Forelimb muscle (tissue), 1 donor: ENCODE measurements at places on chromosomes 2 and 18. TPM values are rescaled to one million over a fixed set of nuclear protein-coding genes. Genes with fewer than 3 reads are reported as not detected.

- no peak for DNase-seq
Measured at GRCh38 chr2:124983595-124983994, 958.5 kb downstream of the CNTNAP5 start.

PRSS56 gene
- 3.4 TPM for polyA plus RNA-seq

FAM124B gene
- 9.2 TPM for polyA plus RNA-seq

DNA sequence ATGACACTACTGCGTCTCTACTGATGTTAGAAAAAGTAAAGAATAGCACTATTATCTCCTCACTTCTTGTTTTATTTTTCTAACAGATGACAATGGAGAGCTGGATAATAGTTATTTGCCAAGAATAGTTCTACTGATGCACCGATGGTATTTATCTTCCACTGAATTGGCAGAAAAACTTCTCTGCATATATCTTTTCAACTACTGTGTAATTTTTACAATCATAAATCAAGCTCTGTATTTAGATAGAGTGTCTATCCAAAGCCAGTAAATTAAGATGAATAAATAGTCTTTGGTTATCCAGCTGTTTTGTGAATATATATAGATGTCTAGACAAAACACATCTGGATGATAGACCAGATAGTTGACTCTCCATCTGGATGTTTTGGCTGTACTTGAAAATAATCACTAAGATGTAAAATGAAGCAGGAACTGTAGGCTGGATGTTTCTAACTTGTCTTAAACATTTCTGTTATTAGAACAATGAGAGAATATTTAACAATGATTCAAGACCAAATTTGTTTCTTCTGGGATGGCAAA lies 40.1 kb downstream of the RASGRP3 start:
- DNase-seq: peak; percentile 41

DNA sequence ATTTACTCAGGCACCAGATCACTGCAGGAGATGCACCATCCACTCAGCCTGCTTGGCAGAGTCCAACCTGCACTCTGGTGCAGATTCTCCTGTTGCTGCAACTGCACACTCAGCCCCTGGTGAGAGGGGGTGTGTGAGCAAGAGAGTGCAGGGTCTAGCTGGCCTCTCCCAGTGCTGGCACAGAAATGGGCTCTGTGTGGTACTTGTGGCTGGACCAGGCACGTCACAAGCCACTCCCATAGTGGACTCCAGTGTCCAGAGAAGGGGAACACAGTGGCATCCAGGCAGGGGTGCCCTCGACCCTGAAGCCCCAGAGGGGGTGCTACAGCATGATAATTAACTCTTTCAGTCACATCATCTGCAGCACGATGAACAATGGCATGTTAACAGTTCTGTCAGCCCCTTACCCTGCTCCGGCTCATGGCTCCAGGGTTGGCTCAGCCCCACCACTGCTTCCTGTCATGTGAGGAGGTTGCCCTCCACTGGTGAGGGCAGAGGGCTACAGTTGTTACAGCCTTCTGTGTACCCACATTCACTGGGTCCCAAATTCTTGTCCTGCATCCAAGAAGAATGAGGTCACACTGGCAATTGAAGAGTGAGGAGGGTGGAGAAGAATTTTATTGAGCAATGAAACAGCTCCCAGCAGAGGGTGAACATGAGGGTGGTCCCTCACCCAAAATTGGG lies 135.7 kb downstream of the EVA1A start:
- DNase-seq: no peak

DNA sequence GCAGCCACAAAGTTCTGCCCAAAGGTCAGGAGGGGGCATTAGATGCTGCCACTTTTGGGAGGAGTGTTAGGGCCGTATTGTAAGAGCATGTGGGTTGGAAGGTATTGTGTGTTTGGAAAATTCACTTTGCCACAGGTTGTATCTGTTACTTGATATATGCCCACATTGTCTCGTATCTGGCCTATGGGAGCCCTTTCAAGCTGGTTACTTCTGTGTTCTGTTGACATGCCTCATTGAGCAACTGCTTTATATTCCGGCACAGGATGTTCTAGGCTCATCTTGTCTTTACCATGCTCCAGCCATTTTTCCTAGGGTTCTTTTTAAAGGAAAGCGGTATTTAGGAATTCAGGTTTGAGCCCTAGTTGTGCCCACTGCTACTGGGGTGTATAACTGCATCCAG lies 6.0 kb downstream of the ADNP2 start:
- no peak for DNase-seq

DNA sequence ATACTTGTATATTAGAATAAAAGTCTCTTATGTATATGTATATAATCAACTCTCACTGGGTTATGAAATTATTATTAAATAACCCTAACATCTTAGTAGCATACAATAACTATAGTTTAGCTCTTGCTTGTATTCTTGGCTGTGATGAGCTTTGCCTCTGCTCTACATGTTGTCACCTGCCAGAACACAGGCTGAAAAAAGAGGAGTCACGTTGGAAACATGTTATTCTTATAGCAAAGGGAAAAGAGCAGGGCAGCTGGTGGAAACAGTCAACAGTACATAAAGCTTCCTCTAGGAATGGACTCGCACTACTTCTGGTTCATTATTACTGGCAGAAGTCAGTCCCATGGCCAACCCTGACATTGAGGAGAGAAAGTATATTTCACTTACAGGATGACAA lies 362.0 kb upstream of the KYNU start:
- DNase-seq: no peak

GRCh38 chr2:206978746-206979145 lies 39.4 kb downstream of the CPO start:
- no peak for DNase-seq

GALNT5 gene
- polyA plus RNA-seq: 1.9 TPM

DNA sequence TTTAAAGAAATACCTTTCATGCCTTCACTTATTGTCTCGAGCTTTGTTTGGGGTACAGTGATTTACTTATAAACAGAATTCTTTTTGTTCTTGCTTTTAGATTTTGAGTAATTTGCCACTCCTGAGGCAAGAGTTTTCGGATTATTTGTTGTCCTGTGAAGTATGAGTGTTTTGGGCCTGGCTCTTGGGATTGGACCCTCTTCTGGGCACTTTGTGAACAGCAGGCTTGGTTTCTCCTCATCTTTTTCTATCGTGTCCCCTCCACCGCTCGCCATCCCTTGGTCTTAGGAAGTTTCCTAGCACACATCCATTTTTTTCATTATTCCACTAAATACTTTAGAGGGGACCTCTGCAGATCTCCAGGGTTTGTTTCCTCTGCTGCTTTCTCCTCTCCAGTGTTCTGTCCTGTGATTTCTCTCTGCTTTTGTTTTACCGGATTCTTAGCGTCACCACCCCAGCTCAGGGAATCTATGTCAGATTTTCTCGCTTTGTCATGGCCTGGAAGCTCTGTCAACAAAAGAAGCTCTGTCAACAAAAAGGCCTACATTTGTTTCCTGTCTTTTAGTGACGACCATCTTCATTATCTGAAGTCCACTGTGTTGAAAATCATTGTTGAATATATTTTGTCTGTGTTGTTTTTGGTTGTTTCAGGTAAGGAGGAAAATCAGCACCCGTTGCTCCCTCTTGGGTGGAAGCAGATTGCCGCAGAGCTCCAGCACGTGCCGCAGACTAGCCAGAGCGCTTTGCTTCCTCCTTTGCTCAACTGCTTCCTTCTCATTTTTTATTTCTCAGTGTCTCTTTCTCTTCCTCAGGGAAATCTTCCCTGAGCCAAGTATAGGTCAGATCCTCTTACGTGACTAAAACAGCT lies 27.8 kb downstream of the ANKRD62 start:
- no peak for DNase-seq

DNA sequence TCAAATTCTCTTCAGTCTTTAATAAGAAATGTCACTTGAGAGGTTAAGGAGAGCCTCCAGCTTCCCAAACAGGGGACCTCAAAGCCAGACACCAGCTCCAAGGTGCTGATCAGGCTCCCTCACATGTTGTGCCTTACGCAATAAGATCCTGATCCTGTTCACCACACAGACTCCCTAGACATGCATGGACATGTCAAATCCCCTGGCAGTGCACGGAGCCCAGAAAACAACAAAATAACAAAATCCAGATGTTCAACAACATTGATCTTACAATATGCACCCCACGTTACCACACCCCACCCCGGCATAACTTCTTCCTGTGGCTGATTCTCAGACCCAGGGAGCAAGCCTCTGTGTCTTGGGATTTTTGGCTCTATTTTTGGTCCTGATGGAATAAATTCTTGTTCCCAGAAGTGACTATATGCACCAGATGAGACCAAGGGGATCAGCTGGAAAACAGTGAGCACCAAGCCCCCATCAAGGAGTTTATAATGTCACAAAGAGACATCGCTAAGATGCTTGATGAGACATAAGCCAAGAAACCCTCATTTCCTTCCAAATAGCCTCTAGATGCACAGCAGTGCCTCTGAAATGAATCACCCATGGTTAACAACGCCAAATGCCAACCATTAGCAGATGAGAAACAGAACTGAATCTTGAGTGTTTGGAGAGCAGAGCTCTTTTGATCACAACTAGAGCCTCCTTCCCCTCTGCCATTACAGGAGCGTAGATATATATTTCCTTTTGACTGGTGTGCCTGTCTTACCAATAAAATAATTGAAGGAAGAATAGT lies 198.2 kb downstream of the PRKCE start:
- no peak for DNase-seq

DNA sequence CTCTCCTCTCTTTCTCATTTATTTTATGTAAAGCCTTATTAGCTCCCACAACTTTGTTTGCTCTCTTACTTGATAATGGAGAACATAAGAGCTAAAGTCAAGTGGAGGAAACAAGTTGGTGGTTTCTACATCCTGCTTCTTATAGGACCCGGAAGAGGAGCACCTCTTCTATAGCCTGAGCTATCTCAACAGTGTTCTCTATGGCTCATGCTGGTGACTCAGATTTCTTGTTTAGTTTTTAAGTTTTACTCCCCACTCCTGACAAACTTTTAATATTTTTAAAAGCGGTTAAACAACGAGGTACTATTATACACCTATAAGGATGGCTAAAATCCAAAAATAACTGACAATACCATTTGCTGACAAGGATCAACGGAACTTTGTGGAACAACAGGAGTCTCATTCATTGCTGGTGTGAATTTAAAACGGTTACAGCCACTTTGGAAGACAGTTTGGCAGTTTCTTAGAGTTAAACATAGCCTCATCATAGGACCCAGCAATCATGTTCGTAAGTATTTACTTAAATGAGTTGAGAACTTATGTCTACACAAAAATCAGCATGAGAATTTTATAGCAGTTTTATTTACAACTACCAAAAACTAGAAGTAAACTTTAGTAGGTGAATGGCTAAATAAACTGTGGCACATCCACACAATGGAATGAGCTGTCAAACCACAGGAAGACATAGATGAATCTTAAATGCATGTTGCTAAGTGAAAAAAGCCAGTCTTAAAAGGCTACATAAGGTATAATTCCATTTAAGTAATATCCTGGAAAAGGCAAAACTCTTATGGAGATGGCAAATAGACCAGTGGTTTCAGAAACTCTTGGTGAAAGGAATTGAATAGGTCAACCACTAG lies 12.7 kb upstream of the CDC42EP3 start:
- no peak for DNase-seq

- no peak for DNase-seq
Measured at GRCh38 chr18:70243131-70243929, 37.8 kb upstream of the RTTN start.

- no peak for DNase-seq
Measured at GRCh38 chr2:105391058-105391627, 7.7 kb downstream of the FHL2 start.

DSC2 gene
- polyA plus RNA-seq: 10.1 TPM

CPS1 gene
- polyA plus RNA-seq: 0.99 TPM

DNA sequence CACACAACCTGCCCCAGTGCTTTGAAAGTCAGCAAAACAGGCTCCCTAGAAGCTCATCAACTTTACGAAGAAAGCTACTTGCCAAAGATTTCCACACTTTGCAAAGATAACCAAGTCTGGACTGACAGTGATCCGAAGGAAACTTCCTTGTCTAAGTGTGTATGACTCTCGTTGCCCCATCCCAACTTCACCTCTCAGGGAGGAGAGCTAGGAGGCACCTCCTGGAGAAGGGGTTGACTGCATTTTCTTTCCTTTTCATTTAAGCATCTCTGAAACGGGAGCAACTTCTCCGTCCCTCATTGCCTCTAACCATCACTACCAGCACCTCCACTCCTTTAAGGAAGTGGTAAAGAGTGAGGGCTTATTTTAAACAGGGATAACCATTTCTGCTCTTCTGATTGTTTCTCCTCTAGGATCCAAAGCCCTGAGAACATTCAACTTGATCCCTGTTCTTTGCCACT lies 7.0 kb downstream of the ZEB2 start:
- DNase-seq: no peak

- DNase-seq: no peak
Measured at GRCh38 chr2:11329776-11330175, 14.7 kb downstream of the ROCK2 start.
